ENCODE measurements at places on chromosomes 2 and 18.
A peak's percentile ranks its signal among the peaks of the same experiment; 100 is the strongest.

DNA sequence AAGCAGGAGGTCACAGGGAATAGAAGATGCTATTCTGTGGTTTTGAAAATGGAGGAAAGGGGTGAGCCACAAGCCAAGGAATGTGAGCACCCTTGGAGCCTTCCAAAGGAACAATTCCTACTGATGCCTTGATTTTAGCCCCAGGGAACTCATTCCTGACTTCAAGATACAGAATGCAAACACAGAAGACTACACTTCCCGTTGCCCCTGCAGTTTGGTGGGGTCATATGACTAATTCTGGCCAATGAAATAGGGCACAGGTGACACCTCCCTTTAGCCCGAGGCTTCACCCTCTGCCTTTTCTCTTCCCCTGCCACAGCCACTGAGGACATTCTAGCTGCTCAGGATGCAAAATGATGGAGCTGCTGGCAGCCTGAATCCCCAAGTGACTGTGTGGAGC is 126.1 kb downstream of the INHBB start:
- H3K4me1 ChIP-seq: peaks cover 30% of the 10 kb centered on the region
- no peaks in the 10 kb centered on the region for H3K36me3 ChIP-seq
- no peak overlapping the region for H3K4me3 ChIP-seq
- no peak for DNase-seq

GRCh38 chr2:25294573-25295462 is 46.9 kb downstream of the DNMT3A start:
- H3K4me3 ChIP-seq: peak overlapping the region; percentile 14
- H3K36me3 ChIP-seq: peaks cover 11% of the 10 kb centered on the region
- H3K4me1 ChIP-seq: peaks cover 37% of the 10 kb centered on the region
- peak overlapping the region; percentile 84 for H3K27ac ChIP-seq

DNA sequence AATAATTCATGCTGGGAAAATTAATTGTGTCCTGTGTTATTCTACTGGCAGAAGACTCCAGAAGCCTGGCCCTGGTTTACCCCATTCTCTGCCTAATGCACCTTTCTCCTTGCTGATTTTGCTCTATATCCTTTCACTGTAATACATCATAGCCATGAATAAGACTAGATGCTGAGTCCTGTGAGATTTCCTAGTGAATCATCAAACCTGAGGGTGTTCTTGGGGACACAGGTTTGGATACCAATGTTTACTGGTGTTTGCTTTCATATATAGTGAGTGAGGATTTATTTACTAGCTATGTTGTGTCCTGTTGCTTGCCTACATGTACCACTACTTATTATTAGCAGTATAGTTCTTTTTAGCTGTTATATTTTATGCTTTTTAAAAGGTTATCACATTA is 6.5 kb downstream of the METTL5 start:
- H3K36me3 ChIP-seq: peaks cover 36% of the 10 kb centered on the region
- H3K4me1 ChIP-seq: peaks cover 10% of the 10 kb centered on the region
- H3K27me3 ChIP-seq: no peaks in the 10 kb centered on the region
- no peak overlapping the region for H3K4me3 ChIP-seq
- DNase-seq: no peak

- no peak overlapping the region for H3K27ac ChIP-seq
- no peak overlapping the region for H3K4me3 ChIP-seq
Observed at GRCh38 chr2:223457301-223457700, 144.9 kb downstream of the SCG2 start.

DNA sequence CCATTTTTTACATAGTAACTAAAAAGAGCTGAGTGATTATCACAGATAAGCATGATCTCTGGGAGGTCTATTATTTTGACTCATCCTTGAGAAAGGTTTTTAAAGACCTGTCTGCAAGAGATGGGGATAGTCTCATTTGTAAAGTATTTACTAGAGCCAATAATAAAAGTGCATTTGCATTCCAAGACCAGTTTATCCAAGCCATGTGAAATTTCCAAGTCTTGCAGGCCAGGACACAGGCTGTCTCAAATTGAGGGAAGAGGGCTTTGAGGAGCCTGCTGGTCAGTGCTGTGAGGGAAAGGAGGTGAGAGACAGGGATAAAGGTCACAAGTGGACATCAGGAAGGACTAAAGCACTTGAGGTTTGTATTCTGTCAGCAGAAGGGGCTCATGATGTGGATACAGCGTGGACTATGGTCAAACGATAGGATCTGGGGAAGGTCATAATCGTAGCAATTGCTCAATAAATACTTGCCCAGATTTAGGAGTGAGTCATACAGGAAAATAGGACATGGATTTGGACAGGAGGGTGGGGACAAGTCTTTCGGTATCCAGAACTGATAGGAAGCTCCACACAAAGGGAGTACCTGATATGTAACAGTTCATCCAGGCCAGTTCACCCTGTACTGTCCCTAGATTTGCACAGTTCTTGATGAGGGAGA is 6.6 kb upstream of the CDH2 start:
- H3K36me3 ChIP-seq: no peaks in the 10 kb centered on the region
- no peak overlapping the region for H3K4me3 ChIP-seq
- no peaks in the 10 kb centered on the region for H3K4me1 ChIP-seq
- DNase-seq: no peak
- H3K27ac ChIP-seq: no peak overlapping the region

DNA sequence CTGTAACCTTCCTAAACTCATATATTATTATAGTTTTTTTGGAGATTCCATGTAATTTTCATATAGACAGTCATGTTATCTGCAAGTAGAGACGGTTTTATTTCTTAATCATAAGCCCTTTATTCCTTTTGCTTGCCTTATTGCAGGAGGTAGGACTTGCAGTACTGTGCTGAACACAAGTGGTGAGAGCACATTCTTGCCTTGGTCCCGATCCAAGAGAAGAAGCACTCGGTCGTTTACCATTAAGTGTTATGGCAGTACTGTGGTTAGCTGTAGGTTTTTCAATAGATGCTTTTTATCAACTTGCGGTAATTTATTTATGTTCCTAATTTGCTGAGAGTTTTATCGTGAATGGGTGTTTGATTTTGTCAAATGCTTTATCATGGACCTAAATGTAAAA is 305.7 kb downstream of the DYSF start:
- no peaks in the 10 kb centered on the region for H3K27me3 ChIP-seq
- H3K27ac ChIP-seq: no peak overlapping the region
- H3K4me1 ChIP-seq: no peaks in the 10 kb centered on the region
- H3K4me3 ChIP-seq: no peak overlapping the region
- H3K36me3 ChIP-seq: no peaks in the 10 kb centered on the region

DNA sequence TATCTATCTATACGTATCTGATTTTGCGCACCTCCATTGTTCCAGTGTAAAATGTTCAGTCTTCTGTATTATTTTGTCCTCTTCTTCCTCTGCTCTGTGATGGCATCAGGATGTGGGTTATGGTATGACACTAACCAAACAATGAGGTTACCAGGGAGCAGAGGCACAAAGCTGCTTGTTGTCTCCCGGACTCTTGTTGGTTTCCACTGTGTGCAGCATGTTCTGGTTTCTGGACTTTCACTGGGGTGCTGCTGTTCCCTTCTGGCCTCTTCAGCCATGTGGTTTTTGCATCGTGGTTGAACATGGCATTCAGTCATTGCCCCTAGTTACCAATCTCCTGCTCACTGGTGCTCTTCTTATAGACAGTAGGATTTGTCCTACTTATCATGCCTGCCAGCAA is 665.9 kb downstream of the CBLN2 start:
- no peaks in the 10 kb centered on the region for H3K27me3 ChIP-seq
- H3K27ac ChIP-seq: no peak overlapping the region
- H3K4me3 ChIP-seq: no peak overlapping the region
- DNase-seq: no peak
- no peaks in the 10 kb centered on the region for H3K4me1 ChIP-seq

DNA sequence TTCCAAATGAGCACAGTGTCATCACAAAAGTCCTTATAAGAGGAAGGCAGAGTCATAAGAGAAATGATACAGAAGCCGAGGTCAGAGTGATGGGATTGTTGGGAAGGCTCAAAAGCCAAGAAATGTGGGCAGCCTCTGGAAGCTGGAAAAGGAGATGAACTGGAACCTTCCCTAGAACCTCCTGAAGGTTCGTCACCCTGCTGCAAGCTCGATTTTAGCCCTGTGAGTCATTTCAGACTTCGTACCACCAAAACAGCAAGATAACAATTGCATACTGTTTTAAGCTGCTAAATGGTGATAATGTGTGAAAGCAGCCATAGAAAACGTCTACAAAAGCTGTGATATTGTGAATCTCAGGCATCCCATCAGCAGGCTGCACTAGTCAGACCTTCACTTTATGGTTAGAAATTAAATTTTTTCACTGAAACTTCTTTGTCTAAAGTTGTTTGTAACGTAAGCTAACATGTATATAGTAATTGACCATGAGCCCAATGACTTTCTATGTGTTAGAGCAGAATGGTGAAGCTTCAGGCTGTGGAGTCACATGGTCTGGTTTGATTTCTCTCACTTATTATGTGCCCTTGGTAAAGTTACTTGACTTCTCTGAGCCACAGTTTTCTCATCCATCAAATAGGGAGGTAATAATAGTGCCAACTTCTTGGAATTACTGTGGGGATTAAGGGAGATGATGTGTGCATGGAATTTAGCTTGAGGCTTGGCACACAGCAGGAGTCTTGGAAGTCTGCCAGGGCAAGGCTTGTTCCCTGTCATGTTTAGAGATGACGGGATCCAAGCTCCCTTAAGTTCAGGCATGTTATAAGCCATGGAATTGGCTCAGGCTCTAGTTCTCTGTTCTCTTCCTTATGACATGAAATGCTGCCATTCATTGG is 132.0 kb upstream of the CCDC195 start:
- H3K36me3 ChIP-seq: peaks cover 10% of the 10 kb centered on the region
- H3K27me3 ChIP-seq: no peaks in the 10 kb centered on the region
- no peak overlapping the region for H3K27ac ChIP-seq
- DNase-seq: no peak
- no peaks in the 10 kb centered on the region for H3K4me1 ChIP-seq
- no peak overlapping the region for H3K4me3 ChIP-seq

- H3K27me3 ChIP-seq: no peaks in the 10 kb centered on the region
- DNase-seq: no peak
- H3K27ac ChIP-seq: no peak overlapping the region
- H3K36me3 ChIP-seq: no peaks in the 10 kb centered on the region
- no peak overlapping the region for H3K4me3 ChIP-seq
Observed at GRCh38 chr2:72819501-72819900, 6.3 kb downstream of the EXOC6B start.

DNA sequence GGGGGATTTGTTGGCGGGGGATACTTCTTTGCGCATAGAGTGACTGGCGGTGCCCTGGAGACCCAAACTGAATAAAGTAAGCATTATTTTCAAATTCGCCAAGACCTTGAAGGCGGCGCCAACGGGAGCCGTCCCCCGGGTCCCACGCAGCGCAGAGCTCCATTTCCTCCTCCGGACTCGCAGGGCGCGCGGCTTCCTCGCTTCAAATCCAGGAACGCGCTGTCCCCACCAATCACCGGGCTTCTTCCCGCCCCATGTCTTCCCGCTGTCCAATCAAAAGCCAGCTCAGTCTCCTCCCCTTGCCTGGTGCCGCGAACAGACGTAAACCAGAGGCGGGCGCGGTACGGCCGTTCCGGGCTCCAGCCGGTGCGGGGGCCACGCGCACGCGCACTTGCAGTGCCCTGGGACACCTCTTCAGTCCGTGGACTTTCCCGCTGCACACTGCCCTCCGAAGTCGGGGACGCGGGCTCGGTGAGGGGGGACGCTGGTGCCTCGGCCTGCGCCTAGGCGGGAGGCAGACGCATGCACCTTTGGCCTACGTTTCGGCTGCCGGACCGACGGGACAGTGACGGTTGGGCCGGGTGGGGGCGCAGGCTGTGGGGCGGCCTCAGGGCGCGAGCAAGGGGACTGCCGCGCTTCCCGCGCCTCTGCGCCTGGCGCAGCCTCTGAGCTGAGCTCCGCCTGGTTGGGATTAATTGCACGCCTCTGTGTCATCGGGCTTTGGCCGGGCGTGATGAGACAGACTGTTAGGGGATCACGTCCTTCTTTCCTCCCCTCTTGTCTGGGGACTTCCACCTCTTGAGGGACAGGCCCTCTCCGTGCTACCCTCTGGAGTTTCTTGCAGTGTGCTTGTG is at the start of gene CEP192:
CEP192 (plus strand) TSS at position 396 of the 854 bp plus-strand sequence. CDS start 8,063 bp downstream, outside the sequence.
- peaks cover 7% of the 10 kb centered on the region for H3K36me3 ChIP-seq
- peak within 1 kb of the TSS; percentile 77 for H3K4me3 ChIP-seq
- peak; percentile 98 for DNase-seq
- H3K27ac ChIP-seq: peak within 1 kb of the TSS; percentile 85

- peak; percentile 25 for DNase-seq
- no peak overlapping the region for H3K4me3 ChIP-seq
- no peak overlapping the region for H3K27ac ChIP-seq
- peaks cover 6% of the 10 kb centered on the region for H3K27me3 ChIP-seq
Observed at GRCh38 chr2:120720746-120721375, 14.8 kb upstream of the GLI2 start.

- H3K27me3 ChIP-seq: no peaks in the 10 kb centered on the region
- H3K4me1 ChIP-seq: no peaks in the 10 kb centered on the region
- H3K36me3 ChIP-seq: no peaks in the 10 kb centered on the region
- no peak overlapping the region for H3K4me3 ChIP-seq
Observed at GRCh38 chr18:3885209-3885792, 435.3 kb downstream of the TGIF1 start.

DNA sequence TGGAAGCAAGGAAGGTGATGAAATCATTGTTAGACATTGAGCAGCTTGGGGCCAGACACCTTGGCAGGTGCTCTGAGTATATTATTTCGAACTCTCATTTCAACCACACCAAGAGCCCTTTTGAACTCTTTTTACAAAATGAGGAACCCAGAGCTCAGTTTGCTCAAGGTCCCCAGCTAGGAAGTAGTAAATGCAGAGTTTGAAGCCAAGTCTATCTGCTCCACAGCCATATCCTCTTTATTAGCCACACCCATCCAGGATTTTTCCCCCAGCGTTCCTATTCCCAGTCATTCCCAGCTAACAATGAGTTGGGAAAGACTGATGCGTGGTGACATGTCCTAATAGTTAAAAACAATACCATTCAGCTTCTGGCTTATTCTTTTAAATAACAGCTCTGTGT is 40.2 kb downstream of the SEMA4F start:
- H3K27ac ChIP-seq: no peak overlapping the region
- no peaks in the 10 kb centered on the region for H3K27me3 ChIP-seq
- peaks cover 6% of the 10 kb centered on the region for H3K4me1 ChIP-seq
- H3K36me3 ChIP-seq: no peaks in the 10 kb centered on the region
- DNase-seq: no peak

DNA sequence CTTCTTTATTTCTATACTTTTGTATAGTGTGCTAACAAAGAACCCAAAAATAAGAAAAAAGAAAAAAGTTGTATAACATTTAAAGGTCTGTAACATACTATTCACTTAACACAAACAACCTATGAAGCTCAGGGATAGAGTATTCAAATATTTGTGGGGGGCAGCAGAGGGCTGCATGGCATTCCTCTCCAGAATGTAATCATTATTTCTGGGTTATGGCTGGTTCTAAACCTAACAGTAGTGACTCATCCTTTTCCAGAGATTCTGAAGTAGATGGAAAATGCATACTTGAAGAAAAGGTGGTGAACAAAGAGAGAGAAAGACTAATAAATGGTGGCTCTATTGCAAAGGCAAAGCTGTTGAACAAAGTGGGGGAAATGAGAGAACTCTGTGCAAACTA is 249.4 kb downstream of the NRXN1 start:
- no peaks in the 10 kb centered on the region for H3K4me1 ChIP-seq
- no peaks in the 10 kb centered on the region for H3K27me3 ChIP-seq
- no peak overlapping the region for H3K4me3 ChIP-seq
- H3K36me3 ChIP-seq: no peaks in the 10 kb centered on the region
- no peak overlapping the region for H3K27ac ChIP-seq
- DNase-seq: no peak

- no peak for DNase-seq
- H3K36me3 ChIP-seq: no peaks in the 10 kb centered on the region
- H3K4me1 ChIP-seq: no peaks in the 10 kb centered on the region
- no peak overlapping the region for H3K4me3 ChIP-seq
- no peak overlapping the region for H3K27ac ChIP-seq
Observed at GRCh38 chr2:46283693-46284092, 13.5 kb upstream of the EPAS1 start.
